ENCODE measurements at places on chromosomes 6 and 20.

GRCh38 chr6:100614386-100614785 is 149.7 kb upstream of the SIM1 start:
- no peak for DNase-seq

DNA sequence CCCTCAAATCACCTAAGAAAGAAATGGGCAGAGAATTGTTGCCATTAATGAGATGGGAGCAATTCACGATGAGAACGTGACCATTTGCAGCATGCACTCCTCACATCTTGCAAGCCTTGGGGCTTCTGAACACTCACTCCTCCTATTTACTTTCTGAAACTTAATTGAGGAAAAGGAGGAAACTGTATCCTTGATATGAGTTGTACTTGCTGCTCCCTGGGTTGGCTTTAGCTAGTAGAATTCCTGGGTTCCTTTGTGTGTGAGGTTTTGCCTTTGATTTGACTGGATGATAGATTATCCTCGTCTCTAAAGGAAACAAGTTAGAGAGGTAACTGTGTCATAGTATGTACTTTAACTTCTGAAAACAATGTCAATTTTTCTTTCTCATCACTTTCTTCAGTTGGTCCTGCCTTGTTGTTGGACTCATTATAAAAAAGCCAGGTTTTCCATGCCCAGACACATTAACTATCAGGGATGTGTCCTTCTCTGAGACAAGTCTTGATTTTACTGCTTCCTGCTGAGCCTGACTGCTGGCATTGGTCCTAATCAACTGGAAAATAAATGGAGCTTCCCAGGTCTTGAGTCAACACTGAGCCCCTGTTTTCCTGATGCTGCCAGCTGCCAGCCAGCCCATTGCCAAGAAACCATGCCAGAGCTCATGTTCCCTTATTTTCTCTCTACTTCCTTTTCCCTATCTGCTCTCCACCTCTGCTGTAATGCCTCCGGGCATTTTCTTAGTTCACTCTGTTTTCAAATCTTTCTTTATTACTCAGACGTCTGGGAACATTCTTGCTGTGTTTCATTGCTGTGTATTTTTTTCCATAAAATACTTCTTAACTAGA is 6.0 kb upstream of the MRAP2 start:
- DNase-seq = no peak

GRCh38 chr20:47274401-47275108 is 81.9 kb downstream of the ZMYND8 start:
- DNase-seq = no peak

- DNase-seq = no peak
Measured at GRCh38 chr20:38855356-38855755, 49.9 kb downstream of the PPP1R16B start.

DNA sequence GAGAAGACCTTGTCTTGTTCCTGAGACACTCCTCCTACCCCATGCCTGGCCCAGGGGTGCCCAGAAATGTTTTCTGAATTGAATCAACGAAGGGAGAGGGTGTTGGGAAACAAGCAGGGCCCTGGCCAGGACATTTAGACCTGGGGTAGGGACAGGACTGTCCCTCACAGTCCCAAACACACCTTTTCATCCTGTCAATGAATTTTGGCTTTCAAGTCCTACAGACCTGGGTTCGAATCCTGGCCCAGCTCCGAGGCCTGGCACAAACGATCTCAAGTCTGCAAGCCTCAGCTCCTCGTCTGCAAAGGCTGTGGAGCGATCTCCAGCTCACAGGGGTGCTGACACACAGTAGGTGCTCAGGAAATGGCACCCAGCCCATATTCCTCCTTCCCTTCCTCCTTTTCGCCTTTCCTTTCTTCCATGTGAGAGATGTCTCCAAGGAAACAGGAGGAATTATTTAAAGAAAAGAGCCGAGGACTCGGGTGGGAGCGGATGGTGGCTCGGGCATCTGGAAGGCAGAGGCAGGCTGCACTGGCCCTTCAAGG is 7.3 kb upstream of the DLGAP4 start:
- DNase-seq = no peak

GRCh38 chr6:27136978-27137814 is 110.3 kb upstream of the PRSS16 start:
- no peak for DNase-seq

GRCh38 chr20:47493175-47493962 is 8.3 kb upstream of the NCOA3 start:
- DNase-seq = no peak

DNA sequence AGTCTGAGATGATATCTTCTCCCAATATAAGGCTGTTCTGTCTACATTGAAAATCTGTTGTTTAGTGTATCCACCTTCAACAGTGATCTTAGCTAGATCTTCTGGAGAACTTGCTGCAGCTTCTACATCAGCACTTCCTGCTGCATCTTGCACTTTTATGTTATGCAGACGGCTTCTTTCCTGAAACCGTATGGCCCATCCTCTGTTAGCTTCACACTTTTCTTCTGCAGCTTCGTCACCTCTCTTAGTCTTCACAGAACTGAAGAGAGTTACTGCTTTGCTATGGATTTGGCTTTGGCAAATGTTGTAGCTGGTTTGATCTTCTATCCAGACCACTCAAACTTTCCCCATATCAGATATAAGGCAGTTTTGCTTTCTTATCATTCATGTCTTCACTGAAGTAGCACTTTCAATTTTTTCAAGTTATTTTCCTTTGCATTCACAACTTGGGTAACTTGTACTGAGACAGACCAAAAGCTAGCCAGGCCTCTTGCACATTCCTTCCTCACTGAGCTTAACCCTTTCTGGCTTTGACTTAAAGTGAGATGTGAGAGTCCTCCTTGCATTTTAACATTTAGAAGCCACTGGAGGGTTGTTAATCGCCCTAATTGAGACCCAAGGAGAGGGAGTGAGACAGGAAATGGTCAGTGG is 110.1 kb downstream of the PREP start:
- DNase-seq = no peak

DNA sequence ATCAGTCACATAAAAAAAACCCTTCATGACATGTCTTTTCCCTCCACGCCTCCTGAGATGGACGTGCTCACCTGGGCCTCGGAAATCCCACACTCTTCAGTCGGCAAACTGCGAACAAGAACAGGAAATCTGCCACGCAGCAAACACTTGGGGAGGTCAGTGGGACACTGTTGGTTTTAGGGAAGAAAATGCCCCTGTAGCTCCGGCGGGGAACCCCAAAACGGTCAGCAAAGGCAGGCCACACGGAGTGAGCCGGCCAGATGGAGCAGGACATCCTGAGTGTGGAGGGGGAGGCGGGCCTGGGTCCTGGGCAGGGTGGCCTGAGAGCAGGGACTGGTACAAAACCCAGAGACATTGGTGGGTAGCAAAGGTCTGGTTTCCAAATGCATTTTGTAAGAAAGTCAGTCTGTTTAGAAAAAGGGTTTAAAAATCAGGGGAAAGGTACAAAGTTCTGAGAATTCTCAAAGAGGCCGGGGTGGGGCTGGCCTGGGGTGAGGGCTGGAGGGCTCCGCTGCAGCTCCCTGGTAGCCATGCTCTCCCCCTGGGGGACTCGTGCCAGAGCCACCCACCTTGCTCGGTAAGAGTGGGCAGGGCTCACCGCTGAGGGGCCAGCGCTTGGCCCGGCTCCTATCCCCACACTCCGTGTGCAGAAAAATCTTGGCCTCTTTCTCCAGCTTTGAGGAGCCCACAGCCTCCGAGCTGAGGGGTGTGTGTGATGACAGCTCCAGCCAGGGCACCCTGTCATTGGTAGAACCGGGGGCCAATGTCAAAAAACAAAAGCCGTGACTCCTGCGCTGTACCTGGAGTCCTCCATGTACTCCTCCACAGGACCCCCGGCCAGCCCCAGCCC is 5.2 kb downstream of the SLC2A4RG start:
- DNase-seq = no peak

DNA sequence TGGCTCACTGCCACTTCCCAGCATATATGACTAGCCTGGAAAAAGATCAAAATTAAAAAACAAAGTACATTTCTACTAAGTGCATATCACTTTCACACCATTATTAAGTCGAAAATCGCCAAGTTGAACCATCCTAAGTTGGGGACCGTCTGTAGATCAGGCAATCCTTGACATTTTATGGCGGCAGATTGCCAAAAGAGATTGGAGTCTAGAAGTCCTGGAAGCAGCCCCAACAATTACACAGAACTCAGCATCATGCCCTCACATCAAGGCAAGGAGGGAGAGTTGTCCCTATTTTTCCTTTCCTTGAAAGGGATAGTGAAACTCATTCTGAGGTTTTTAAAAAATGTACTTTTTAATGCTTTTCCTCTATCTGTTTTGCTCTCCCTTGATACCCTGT is 30.7 kb downstream of the SLC22A3 start:
- no peak for DNase-seq

DNA sequence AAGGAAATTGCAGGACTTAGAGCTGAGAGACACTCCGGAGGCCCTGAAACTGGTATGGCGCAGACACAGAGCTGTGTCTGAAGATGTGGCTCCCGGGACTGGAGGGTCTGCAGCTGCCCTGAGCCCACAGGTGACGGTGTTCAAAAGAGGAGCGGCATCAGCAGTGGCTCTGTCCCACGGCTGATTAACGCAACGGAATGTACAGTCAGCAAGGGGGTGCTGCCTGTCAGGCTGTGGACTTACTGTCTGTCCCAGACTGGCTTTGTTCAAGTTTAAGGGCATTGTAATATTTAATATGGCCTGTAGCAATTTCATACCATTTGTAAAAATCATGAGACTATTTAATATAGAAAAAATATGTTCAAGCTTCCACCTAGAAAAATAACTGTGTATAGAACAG is 228.0 kb upstream of the TAB2 start:
- DNase-seq = no peak

DNA sequence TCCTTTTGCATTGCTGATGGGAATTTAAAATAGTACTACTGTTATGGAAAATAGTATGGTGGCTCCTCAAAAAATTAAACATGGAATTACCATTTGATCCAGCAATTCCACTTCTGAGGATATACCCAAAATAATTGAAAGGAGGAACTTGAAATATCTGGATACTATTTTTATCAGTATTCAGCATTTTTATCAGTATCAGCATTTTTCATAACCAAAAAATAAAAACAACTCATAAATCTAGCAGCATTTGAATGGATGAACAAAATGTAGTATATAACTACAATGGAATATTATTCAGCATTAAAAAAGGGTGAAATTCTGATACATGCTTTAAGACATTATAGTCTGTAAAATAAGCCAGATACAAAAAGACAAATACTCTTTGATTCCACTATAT is 763.4 kb upstream of the MAN1A1 start:
- no peak for DNase-seq

DNA sequence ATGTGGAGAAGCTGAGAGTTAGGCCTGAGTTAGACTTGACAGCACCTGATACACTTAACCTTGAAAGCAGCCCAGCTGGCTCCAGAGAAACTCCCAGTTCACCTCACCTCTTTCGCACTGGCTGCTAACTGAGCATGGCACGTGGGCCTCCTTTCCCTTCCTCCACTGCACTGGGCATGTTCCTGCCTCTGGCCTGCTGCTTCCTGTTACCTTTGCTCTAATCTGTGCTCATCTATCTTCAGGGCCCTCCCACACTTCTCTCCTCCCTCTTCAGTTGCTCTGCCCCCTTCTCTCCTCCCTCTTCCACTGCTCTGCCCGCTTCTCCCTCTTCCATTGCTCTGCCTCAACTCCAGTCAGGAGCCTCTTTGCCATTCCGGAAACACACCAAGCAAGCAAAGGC is 13.7 kb upstream of the UBE2V1 start:
- DNase-seq = no peak

GRCh38 chr20:62486484-62486883 is 10.7 kb upstream of the GATA5 start:
- DNase-seq = no peak

DNA sequence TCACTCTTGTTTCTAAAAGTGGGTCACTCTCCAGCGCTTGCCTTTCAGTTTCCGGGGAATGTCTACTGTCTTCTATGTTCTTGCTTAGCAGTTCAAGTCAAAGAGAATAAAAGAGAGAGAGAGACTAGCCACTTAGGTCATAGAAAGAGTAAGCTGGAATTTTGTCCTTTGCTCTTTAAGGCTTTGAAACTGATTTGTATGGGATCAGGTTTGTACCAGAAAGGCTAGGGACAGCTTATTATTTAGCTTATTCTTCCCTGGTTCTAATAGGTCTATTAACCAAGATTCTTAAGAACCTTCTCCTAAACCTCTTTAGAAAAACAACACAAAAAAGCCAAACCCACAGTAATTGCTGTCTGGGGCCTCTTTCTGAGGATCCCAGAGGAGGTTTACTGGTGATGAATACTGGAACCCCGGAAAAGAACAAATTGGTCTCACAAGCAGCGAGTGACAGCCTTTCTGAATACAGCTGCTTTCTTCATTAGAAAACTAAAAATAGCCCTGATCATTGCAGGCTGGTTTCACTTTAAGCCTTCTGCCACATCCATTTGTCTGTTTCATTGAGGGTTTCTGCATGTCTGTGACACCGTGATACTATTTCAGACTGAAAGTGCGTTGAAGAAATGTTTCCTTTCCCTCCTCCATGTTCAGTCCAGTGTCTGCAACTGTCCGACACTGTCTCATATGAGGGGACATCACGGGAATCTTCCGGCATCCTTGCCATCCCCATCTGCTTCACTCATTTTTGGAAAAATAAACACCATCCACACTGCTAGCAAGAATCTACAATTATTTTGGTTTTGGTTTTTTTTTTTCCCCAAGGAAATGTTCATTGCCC is 75.1 kb upstream of the ATXN1 start:
- no peak for DNase-seq

DNA sequence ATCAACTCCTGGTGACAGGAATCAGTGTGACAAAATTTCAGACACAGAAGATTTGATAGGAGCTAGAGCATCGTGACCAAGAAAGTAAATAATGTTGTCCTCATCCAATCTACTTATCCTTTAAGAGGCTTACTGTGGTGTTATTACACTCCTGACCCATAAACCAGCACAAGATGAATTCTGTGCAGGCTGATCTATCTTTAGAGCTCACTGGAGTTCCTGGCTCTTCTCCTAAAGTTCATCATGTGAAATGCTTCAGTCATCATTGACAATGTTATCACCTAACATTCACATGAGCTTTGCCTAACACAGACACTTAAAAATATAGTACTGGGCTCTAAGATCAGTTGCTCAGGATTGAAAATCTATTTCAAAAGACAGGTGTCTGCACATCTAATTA is 271.0 kb upstream of the HSF2 start:
- no peak for DNase-seq

GRCh38 chr6:156579564-156579963 is 197.6 kb upstream of the ARID1B start:
- DNase-seq = no peak

GRCh38 chr20:32474009-32474716 is 111.0 kb downstream of the NOL4L start:
- no peak for DNase-seq

- no peak for DNase-seq
Measured at GRCh38 chr6:9468277-9468676, 946.6 kb downstream of the TFAP2A start.

GRCh38 chr6:90978046-90978445 is 391.2 kb upstream of the MAP3K7 start:
- DNase-seq = no peak

- peak; percentile 49 for DNase-seq
Measured at GRCh38 chr20:50478162-50478990, 31.8 kb upstream of the PTPN1 start.
